ENCODE measurements at places on chromosomes 6 and 20.

DNA sequence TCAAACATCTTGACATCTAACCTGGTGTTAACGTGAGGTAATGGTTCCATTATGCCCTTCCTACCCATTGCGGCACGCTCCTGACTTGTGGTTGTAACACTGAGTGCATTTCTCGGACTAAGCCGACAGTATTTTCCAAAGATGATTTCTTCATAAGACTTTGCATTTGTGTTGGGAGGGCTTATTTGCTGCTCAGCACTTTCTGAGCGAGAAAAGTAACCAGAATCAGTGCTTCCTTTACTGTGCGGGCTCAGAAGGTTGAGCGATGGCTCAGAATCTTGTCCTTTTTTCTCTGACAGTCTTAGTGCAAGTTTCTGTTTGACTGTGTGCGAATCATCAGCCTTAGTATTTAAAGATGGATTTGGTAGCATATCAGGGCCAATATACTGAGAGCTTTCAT lies 171.7 kb downstream of the HIVEP2 start:
- no peak for DNase-seq

DNA sequence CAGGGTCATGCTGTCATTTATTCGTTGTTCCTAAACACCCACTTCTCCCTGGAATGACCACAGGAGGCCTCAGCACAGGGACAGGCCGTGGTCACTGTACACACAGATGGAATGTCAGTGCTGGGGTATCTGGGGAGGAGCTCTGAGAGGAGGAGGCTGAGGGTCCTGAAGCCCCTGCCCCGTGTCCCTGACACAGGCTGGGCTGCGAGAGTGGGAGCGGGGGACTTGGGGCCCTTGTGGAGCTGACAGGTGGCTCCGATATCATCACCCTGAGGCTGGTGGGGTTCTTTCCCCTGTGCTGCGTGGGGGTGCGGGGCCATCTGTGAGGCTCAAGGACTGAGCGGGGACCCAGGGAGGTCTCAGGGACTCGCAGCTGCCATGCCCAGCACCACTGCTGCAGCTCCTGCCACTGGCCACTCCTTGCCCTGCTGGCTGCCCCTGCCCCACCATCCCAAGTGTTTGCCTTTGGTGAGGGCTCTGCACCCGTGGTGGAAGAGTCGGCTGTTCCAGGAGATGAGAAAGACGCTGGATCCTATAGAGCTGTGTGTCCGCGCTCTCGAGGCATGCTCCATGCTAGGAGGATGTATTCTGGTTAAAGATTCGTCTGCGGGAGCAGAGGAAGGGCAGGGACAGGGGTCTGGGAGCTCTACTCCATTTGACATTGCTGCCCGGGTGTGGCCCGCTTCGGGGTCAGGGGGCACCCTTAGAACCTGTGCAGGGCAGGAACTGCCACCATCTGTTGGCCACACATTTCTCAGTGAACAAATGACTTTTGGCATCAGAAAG lies 18.9 kb downstream of the NPEPL1 start:
- no peak for DNase-seq

DNA sequence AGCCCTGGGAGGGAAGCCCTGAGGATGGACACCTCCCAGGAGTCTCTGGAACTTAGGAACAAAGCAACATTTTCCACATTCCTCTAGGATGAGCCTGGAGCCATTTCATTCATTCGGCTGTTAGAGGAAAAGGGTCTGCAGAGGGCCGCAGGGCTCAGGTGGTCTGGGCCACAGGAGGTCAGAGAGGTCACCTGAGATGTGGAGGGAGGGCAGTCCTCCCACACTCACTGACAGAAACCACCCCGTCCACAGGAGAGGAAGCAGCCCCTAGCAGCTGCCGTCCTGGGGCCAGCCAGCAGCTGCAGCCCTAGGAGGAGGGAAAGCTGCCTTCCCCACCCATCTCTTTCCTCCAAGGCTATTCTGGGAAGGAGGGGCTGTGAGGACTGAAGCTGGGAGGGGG lies 207.0 kb downstream of the CDC5L start:
- no peak for DNase-seq

- no peak for DNase-seq
Measured at GRCh38 chr6:35024551-35025054, 116.5 kb downstream of the TCP11 start.

- no peak for DNase-seq
Measured at GRCh38 chr20:4554346-4554745, 167.4 kb upstream of the PRND start.

DNA sequence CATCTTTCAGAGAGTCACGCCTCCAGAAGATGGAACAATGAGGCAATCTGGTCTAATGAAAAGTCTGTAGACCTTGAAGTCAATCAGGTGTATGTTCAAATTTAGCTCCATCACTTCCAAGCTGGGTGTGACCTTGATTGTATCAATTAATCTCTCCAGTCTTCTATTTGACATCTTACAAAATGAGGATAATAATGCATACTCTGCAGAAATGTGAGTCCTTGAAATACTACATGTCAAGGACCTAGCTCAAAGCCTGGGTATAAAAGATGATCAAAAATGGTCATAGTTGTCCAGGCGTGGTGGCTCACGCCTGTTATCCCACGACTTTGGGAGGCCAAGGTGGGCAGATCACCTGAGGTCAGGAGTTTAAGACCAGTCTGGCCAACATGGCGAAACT lies 29.8 kb downstream of the CGA start:
- no peak for DNase-seq

DNA sequence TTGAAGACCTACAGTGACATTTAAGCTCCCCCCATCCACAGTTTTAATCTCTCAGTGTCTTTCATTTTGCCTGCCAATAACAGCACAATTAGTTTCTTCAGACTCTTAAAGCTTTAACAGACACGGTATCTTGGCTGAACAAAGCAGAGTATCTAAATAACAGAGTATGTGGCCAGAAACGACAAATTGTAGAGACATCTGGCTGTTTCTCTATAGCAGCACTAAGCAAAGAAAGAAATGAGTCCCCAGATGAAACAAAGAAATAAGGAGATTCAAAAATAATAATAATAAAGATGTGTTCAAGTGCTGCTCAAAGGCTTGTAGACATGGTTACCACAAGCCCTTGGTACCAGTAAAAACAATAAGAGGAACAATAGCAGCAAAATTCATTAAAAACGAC lies 97.8 kb upstream of the HDAC2 start:
- DNase-seq, result no peak

Measured in activated T-cell treated with anti-CD3 and anti-CD28 coated beads for 48 hours (primary cell).